ENCODE measurements at places on chromosomes 1 and 21.
A peak's percentile ranks its signal among the peaks of the same experiment; 100 is the strongest.

DNA sequence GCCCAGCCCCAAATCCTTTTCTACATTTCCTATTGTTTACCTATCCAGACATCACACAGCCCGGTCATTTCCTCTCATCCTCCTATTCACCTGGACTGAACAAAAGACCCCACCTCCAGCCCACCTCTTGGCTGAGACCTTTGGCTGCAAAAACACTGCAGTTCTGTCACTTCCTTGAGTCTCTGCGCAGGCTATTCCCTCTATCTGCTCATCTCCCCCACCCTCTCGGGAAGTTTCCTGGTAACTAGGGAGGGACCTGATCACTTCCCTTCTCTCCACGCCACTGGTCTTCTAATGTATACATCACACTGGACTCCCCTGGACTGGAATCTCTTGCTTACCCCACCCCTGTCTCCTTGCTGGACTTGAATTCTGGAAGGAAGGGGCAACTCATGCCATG is 5.3 kb downstream of the HTR1D start:
- DNase-seq = no peak

GRCh38 chr21:25188677-25189079 is 418.6 kb downstream of the MRPL39 start:
- DNase-seq = no peak

GRCh38 chr1:182389619-182390047 is 2.0 kb downstream of the GLUL start:
- no peak for DNase-seq

DNA sequence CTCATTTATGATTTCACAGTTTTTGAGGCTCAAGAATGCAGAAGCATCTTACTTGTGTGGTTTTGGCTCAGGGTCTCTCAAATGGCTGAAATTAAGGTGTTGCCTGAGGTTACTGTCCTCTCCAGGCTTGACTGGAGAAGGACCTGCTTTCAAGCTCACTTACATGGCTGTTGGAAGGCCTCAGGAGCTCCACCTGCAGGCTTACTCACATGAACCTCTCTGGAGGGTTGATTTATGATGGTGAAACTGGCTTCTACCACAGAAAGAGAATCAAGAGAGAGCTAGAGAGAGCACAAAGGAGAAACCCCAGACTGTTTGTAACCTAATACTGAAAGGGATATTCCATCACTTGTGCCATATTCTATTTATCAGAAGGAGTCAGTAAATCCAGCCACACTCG is 6.2 kb upstream of the KCNK2 start:
- DNase-seq = no peak

- peak; percentile 75 for DNase-seq
Observed at GRCh38 chr21:44485254-44485793, 30.0 kb downstream of the LRRC3 start.

DNA sequence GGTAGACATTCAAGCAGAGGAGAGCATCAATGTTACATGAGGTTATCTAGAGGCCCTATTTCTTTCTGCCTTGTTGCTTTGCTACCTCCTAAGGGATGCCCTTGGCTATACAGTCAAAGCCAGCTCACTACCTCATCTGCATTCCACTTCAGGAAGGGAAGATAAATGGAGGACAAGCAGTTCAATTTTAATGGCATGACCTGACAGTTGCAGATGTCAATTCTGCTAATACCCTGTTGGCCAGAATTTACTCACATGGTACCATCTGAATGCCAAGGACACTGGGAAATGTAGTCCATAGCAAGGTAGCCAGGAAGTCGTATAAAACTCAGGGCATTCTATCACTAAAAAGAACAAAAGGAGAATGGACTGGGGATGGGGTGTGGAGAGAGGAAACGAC is 31.5 kb downstream of the PALMD start:
- no peak for DNase-seq

DNA sequence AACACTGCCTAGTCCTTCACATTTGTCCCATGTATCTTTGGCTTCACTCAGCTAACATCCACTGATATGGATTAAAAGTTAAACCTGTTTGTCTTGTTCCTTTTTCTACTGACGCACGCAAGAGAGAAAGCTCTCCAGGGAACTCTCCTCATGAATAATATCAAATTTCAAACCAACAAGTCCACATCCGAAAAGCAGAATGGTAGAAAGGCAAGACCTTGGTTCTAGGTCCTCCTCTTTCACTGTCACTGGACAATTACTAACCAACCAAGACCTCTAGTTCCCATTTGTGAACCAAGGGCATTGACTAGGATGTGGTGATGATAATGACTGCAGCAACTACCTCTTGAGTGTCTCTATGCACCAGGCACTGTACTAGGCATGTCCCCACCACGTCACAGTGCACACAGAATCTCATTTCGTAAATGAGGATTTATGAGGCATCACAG is 8.4 kb downstream of the PLPP3 start:
- no peak for DNase-seq

DNA sequence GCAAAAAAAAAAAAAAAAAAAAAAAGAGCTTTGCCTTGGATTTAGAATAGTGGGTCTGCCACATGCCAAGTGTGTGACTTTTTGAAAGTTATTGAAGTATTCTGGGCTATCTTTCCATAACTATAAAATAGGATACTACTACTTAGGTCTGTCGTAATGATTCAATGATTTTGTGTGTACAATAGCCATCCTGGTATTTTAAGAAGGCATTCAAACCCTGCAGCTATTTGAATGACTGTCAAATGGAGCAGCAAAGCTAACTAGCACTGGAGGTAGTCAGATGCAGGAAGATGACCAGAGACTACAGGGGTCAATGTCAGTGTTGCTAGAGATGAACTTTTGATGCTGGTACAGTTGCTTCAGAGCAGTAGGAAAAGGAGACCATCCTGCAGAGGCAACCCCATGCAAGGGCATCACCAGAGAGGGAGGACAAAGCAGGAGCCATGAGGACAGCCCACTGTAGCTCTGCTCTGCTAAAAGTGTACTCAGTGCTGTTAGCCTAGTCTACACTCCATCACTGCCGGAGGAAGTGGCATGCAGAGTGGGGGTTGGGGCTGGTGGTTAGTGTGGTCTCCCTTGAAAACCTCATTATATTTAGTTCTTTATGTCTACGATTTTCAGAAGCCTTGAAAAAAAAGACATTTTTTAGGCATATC is 29.0 kb downstream of the DUSP10 start:
- DNase-seq = no peak

DNA sequence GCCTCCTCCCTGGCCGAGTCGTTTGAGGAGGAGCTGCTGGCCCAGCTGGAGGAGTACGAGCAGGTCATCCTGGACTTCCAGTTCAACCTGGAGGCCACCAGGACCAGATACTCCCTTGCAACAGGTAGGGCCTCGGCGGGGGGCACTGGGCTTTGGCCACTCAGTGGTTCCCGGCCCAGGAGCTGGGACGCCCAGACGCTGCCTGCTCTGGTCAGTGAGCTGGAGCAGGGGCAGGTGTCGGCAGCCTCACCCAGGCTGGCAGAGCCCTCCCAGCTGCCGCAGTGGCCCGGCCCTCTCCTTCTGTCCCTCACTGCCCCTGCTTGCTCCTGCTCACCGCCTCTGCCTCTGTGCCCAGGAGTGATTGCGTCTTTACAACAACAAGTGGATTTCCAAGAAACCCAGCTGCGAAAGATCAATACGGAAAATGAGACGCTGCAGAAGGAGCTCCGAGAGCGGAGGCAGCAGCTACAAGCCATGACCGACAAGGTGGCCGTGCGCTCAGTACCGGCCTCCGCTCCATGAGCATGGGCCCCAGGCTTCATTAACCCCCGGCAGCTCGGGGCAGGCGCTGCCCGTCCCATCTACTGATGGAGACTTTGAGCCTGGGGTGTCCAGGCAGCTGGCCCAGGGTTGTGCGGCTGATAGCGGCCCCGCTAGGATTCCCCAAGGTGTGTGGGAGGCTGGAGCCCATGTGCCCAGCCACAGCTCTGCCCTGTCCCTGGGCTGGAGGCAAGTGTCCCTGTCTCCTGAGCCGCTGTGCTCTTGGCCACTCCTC is 9.0 kb upstream of the SMIM1 start:
- DNase-seq = no peak

GRCh38 chr1:48077795-48078222 is 80.6 kb upstream of the TRABD2B start:
- no peak for DNase-seq

GRCh38 chr1:213281640-213282301 is 230.7 kb downstream of the RPS6KC1 start:
- no peak for DNase-seq

GRCh38 chr1:211741116-211741515 is 65.7 kb upstream of the NEK2 start:
- no peak for DNase-seq

DNA sequence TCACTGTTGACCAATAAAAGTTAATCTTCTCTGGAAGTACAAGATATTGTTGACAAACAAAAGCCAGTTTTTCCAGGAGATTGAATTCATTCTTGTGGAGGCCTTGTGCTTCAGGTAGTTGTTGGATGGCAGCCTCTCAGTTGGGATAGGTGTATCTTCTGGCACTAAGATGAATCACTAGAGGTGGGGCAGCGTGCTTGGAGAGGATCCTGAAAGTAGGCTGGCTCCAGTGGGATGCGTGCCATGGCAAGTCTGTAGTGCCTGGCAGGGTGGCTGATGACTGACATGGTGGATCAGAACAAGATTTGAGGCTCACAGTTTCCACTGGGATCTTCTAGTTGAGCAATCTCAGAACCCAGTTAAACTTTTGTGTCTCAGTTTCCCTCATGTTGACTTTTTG is 2.4 kb downstream of the VPS13D start:
- no peak for DNase-seq

GRCh38 chr1:6602669-6603237 is at the start of gene KLHL21:
KLHL21 (minus strand) TSS chr1:6602869; CDS start chr1:6602817, 52 bp downstream.
- peak; percentile 64 for DNase-seq

GRCh38 chr1:58524353-58524945 is 22.1 kb downstream of the OMA1 start:
- no peak for DNase-seq

DNA sequence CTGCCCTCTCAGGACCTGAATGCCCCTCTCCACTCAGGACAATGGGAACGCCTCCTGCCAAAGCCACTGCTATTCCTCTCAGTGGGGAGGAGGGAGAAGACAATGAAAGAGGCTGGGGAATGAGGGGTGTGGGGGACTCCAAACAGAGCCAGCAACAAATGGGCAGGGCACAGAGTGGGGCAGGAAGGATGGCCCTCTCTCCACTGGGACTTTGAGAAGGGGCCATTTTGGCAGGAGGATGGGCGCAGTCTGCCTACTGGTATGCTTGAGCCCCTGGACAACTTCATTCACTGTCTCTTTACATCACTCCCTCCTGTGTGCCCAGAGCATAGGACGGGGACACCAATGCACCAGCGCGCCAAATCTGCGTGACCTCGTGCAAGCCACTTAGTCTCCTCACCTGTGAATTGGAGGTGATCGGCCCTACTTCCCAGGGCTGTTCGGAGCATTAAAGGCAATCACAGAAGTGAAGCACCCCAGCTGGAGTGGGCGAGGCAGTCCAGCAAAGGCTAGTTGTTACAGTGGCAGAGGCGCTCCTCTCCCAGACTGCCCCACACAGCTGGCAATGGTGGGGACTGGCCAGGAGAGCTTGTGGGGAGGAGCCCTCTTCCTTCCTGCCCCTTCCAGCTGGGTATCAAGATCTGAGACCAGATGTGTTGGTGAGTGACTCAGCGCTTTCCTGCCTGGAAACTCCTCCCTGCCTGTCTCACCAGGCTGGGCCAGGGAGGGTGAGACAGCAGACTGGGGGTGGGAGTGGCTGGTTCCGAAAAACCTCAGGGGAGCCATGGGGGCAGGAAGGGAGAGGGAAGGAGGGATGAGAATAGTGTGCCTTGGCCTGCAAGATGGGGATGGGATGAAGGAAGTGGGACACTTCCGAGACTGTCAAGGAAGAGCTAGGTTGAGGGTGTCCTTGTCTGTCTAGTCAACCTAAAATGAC is 22.4 kb upstream of the SYNC start:
- DNase-seq = no peak

DNA sequence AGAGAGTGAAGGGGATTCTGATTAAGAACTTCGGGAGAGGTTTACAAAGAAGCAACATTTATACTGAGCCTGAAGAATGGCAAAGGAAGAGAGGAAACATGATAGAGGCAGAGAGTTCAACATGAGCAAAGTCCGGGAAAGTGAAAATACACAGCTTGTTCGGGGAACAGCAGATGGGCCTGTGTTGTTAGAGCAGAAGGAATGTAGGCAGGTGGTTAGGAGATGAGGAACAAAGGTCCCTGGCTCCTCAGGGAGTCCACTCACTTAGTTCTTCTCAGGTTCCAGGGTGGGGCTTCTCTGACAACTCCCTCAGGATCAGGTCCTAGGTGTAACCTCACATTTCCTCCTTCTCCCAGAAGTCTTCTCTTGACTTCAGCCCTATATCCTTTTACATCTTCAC is 5.1 kb upstream of the ZNF326 start:
- DNase-seq = no peak

- no peak for DNase-seq
Observed at GRCh38 chr1:207966521-207966920, 55.6 kb upstream of the CD34 start.

- DNase-seq = no peak
Observed at GRCh38 chr1:16927256-16927655, 5.5 kb downstream of the CROCC start.

DNA sequence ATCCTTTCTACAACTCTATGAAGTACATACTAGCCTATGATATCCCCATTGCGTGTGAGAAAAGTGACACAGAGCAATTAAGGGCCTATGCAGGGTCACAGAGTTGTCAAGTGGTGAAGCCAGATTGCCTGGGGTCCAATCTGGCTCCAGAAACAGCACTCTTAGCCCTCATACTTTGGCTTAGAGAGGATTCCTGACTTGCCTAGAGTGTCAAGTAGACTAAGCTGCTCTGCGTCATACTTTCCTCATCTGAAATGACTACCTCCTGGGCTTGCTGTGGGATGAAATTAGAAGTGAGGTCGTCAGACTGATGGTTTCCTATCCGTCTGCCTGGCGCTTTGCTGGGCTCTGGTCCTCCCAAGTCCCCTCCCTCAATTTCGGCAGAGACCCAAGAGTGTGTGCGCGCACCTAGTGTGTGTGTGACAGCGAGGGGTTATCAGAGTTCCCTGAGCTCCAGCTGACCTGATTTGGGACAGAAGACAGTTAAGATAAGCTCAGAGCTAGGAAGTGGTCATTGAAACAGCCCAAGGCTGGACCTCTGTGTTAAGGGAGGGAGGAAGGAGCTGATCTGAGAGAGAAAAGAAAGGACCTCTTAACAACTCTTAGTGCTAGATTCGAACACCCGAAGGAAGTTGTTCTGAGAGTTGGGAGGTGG is 5.4 kb upstream of the NUAK2 start:
- no peak for DNase-seq

- no peak for DNase-seq
Observed at GRCh38 chr1:184906761-184907160, 67.5 kb downstream of the NIBAN1 start.

GRCh38 chr1:18881642-18882431 is 20.5 kb downstream of the ALDH4A1 start:
- no peak for DNase-seq

GRCh38 chr1:223341121-223341520 is 22.9 kb downstream of the SUSD4 start:
- no peak for DNase-seq

GRCh38 chr1:114458237-114458777 is 52.7 kb downstream of the TRIM33 start:
- DNase-seq = no peak

- DNase-seq = peak; percentile 7
Observed at GRCh38 chr1:205456383-205456867, 580 bp upstream of the BLACAT1 start.

- DNase-seq = no peak
Observed at GRCh38 chr1:24427545-24427862, 11.9 kb downstream of the NIPAL3 start.
